Naive B cell (primary cell): ENCODE measurements at places on chromosomes 12 and 14.

GRCh38 chr12:100576331-100577036 lies 3.0 kb downstream of the GAS2L3 start:
- DNase-seq: no peak

GRCh38 chr14:105413544-105413886 lies 6.1 kb upstream of the MTA1 start:
- no peak for DNase-seq

- no peak for DNase-seq
These were observed 8.1 kb downstream of the VPS37B start for GRCh38 chr12:122887819-122888212.

GRCh38 chr12:44063671-44064070 lies 227.8 kb downstream of the TMEM117 start:
- no peak for DNase-seq

DNA sequence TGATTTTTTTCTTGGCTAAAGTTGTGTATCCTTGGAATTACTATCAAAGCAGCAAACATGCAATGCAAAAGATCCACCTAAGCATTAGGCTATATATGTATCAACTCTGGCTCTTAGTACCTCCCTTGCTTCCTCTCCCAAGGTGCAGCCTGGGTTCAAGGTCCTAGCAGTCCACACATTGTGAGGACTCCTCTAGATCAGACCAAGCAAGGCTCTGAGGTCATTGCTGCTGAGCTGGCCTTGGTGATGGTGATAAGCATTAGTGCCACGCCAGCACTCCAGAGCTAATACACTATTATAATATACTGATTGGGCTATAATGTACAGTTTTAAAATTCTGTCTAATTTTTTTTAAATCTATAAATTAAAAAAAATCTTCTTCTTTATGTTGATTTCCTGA lies 196.9 kb upstream of the BTG1 start:
- no peak for DNase-seq

DNA sequence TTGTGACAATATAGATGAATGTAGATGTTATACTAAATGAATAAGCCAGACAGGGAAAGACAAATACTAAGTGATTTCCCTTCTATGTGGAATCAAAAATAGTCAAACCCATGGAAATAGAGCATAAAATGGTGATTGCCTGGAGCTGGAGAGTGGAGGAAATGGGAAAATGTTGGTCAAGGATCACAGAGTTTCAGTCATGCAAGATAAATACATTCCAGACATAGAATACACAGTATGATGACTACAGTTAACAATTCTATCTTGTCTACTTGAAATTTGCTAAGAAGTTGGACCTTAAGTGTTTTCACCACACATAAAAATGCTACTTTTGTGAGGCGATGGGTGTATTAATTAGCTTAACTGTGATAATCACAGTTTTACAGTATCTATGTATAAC lies 1182.7 kb downstream of the AACS start:
- DNase-seq: no peak
